ENCODE measurements at places on chromosomes 5 and 9.

GRCh38 chr9:69317894-69318293, 7.1 kb upstream of the ENTREP1 start:
- DNase-seq = no peak

- no peak for DNase-seq
Measured at GRCh38 chr9:20683351-20684034, 566 bp upstream of the FOCAD start.

GRCh38 chr5:168364750-168365550, 73.5 kb downstream of the WWC1 start:
- no peak for DNase-seq

DNA sequence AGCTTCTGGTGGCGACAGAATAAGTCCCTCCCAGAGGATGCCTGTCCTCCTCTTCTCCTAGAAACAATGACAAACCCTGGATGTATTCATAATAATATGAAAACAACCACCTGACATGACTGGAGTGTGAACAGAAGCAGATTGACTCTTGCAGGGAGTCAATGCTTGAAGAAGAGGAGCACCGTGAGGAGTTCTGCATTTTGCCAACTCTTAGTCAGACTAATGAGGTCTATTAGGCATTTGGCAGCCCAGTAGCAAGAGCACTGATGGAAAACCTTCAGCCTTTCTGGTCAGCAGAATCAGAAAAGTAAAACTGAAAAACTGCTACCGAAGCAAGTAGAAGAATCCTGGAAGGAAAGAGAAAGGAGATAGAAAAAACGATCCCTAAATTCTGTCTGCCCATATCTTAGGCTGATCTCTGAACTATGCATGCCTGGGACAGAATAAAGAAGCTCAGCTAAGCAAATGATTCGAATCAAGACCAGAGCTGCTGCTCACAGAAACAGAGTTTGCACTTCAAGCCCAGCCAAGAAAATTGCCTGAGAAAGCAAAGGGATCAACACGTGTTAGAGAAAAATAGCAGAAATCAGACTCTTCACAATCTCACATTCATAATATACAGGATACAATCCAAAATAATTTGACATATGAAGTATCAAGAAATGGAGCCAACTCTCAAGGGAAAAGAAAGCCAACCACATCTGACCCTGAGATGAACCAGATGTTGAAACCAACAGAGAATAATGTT, 69.5 kb upstream of the OSMR start:
- DNase-seq = no peak

- no peak for DNase-seq
Measured at GRCh38 chr5:93257616-93258015, 323.4 kb downstream of the NR2F1-AS1 start.

DNA sequence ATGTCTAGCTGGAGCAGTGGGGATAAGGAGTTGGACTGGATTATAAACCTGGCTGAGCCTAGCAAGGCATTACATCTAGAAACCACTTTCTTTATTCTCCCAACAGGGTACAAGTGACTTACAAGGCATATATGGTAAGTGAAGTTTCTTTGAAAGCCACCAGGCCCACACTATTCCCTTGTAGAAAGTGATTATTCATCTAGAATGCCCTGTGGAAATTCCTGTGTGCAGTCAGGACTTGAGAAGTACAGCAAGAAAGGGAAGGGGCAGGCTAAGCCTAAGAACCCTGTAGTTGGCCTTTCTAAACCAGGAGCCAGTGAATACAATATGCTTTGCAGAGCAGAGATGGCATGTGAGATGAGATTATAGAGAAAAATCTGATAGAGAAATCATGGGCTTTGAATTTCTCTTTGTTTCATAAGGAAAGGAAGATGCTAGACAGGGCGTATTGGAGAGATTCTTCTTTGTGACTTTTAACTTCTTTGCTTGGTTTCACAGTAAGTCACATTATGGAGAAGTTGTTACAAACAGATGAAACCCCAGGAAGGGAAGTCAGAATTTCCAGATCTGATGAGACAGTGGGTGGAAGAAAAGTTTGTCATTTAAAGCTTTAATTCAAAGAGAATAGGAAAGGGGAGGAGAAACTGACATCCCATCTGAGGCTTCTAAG, 321.7 kb downstream of the NDUFS4 start:
- DNase-seq = no peak

GRCh38 chr5:72177538-72177937, 70.3 kb downstream of the MAP1B start:
- DNase-seq = no peak

DNA sequence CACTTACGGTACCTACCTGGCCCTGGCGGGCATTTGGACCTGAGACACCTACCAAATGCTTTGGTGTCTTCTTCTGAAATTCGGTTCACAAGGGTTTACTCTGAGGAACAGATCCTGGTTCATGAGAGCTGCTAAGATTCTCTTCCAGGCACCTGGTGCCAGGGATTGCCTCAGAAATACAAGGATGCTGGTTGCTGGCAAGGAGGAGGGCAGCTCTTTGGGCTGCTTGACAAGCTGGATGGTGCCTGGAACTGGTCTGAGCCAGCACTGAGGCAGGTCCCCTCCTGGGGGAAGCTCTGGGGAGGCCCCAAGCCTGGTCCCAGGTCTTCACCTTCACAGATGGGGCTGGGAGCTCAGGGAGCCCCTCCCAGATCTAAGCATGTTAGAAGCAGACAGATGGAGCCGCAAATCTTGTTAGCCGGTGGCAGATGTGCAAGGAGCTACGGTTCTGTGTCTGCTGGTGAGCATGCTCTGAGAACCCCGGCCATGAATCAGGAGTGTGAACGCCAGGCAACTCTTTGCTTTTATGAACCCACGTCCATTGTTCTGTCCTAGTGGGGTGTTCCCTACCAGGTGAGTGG, 16.3 kb downstream of the FABP6 start:
- DNase-seq = no peak

- DNase-seq = no peak
Measured at GRCh38 chr5:146562461-146562860, 46.5 kb upstream of the GPR151 start.

DNA sequence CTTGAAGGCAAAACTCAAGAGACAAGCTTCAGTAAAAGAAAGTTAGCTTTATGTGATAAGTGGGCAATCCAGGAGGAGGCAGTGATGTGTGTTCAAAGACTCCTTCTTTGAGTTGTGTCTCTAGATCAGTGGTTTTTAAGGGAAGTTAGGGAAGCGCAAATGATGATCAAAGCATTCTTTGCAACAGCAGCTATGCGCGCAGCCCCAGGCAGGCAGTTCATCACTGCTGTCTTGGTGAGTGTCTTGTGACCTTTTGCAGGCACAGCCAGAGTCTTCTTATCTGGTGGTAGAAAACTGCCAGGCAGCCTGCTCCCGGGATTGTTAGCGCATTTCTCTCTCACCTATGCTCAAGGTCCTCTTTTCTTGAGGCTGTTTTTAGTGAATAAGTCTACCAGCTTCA, 40.3 kb upstream of the CLK4 start:
- DNase-seq = no peak

- no peak for DNase-seq
Measured at GRCh38 chr9:214351-214647, 366 bp upstream of the DOCK8 start.
